ENCODE measurements at places on chromosomes 13 and 19.
A peak's percentile ranks its signal among the peaks of the same experiment; 100 is the strongest.

DNA sequence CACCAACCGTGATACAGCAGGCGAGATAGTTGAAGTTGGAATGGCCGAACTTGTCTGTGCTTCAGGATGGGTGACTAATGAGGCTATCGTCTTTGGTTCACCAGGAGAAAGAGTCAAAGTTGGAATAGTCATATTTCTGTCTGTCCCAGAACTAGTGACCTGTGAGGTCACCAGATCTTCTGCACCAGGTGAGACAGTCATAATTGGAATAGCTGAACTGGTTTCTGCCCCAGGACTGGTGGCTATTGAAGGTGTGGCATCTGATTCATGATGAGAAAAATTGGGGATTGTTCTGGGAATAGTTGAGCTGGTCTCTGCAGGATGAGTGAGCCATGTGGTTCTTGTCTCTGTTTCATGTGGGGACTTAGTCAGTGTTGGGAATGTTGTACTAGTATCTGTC is 71.6 kb downstream of the MUC16 start:
- DNase-seq, result no peak

DNA sequence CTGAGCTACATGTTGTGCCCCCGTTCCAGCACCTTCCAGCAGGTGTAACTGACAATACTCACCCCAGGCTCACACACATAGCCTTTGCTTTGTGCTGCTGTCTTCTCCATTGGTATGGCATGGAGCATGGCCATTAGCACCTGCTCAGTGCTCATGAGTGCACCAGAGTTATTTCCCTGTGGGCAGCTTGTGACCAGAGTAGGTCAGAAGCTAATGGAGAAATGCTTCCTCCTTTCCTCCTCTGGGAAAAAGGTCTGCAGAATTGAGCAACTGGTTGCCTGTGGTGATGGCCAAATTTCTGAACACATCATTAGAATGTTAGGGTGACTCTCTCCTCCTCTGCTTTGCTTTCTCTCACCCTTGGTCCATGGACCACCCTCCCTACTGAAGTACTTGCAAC is 344.5 kb upstream of the TMTC4 start:
- DNase-seq, result no peak

DNA sequence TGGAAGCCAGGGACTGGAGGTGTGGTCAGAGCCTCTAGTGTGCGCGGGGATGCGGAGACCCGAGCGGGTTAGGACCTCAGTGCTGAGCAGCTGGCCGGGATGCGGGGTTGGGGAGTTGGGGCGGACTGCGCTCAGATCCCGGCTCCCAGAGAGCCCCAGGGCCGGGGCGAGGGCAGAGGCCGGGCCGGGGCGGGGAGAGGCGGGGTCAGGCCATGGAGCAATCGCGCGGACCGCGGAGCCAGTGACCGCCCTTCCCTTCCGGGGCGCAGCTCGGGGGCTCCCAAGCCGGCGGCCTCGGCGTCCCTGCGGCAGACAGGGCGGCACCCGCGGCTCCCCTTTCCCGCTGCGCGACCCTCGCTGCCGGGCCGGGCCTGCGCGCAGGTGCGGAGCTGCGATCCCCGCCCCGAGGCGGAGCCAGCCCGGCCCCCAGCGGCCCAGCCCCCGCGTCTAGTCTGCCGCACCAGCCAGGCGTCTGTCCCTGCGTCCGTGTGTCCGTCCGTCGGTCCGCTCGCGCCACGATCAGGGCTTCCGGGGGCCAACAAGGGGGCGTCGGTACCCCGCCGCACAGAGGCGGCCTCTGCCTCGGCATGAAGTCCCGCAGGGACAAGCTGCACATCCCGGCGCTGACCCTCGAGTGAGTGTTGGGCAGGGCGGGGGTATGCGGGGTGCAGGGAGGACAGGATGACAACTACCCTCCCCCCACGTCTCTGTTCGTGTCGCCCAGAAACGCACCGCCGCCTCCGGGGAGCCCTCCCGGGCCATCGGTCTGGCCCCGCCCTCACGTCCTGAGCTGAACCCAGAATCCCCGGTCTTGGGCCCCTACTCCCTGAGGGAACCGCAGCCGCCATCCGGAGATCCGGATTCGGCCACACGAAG is 12.4 kb downstream of the MAST3 start:
- DNase-seq, result peak; percentile 58

DNA sequence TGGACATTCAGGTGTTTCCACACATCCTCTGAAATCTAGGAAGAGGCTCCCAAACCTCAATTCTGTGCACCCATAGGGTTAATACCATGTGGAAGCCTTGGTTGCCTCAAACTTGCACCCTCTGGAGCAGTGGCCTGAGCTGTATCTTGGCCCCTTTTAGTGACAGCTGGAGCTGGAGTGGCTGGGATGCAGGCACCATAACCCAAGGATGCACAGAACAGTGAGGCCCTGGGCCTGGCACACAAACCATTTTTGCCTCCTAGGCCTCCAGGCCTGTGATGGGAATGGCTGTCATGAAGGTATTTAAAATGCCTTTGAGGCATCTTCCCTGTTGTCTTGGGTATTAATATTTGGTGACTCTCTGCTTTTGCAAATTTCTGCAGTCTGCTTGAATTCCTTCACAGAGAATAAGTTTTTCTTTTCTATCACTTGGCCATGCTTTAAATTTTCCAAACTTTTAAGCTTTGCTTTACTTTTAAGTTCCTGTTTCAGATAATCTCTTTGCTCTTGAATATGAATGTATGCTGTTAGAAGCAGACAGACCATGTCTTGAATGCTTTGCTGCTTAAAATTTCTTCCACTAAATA is 1594.5 kb upstream of the PCDH20 start:
- no peak for DNase-seq

GRCh38 chr19:49357186-49357585 is 5.0 kb downstream of the TEAD2 start:
- DNase-seq, result no peak

GRCh38 chr13:36992362-36992761 is 6.8 kb downstream of the ALG5 start:
- DNase-seq, result no peak

DNA sequence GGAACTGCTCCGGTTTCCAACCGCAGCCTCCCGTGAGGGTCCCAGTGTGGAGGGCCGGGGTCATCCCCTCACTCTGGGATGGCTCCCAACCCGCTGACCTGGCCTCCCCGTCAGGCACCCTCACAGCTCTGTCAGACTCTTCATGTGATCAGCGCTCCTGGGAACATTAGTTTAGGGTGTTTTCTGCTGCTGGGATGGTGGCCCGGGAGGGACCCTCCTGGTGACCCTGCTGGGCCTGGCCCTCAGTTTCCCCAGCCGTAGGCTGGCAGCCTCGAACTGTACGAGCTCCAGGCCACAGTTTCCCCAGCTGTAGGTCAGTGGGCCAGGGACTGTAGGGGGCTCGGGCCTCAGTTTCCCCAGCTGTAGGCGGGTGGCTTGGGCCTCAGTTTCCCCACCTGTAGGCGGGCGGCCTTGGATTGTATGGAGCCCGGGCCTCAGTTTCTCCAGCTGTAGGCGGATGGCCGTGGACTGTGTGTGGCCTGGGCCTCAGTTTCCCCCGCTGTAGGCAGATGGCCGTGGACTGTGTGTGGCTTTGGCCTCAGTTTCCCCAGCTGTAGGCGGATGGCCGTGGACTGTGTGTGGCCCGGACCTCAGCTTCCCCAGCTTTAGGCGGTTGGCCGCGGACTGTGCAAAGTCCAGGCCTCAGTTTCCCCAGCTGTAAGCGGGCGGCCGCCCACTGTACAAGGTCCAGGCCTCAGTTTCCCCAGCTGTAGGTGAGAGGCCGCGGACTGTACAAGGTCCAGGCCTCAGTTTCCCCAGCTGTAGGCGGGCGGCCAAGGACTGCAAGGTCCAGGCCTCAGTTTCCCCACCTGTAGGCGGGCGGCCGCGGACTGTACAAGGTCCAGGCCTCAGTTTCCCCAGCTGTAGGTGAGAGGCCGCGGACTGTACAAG is 1.3 kb upstream of the PTBP1 start:
- no peak for DNase-seq

DNA sequence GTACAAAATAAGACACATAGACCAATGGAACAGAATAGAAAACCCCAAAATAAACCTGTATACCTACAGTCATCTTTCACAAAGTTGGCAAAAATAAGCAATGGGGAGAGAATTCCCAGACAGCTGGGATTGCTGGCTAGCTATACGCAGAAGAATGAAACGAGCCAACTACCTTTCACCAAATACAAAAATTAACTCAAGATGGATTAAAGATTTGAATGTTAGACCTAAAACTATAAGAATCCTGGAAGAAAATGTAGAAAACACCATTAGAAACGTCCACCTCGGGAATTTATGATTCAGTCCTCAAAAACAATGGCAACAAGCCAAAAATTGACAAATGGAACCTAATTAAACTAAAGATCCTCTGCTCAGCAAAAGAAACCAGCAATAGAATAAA is 408.1 kb upstream of the SLITRK1 start:
- no peak for DNase-seq

DNA sequence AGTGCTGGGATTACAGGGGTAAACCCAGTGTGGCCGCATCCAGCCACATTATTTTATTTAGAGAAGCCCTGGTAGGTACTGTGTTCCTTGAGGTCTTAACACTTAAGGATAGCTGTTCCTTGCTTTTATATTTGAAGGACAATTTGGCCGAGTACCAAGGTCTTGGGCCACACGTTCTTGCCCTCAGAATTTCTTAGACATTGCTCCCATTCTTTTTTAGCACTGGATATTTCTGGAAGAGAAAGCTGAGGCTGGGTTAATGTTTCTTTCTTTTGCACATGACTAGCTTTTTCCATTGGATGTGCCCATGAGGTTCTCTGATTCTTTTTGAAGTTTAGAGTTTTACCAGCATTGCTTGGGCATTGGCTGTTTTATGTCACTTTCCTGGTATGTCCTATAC is 5.5 kb upstream of the RNF113B start:
- DNase-seq, result no peak

DNA sequence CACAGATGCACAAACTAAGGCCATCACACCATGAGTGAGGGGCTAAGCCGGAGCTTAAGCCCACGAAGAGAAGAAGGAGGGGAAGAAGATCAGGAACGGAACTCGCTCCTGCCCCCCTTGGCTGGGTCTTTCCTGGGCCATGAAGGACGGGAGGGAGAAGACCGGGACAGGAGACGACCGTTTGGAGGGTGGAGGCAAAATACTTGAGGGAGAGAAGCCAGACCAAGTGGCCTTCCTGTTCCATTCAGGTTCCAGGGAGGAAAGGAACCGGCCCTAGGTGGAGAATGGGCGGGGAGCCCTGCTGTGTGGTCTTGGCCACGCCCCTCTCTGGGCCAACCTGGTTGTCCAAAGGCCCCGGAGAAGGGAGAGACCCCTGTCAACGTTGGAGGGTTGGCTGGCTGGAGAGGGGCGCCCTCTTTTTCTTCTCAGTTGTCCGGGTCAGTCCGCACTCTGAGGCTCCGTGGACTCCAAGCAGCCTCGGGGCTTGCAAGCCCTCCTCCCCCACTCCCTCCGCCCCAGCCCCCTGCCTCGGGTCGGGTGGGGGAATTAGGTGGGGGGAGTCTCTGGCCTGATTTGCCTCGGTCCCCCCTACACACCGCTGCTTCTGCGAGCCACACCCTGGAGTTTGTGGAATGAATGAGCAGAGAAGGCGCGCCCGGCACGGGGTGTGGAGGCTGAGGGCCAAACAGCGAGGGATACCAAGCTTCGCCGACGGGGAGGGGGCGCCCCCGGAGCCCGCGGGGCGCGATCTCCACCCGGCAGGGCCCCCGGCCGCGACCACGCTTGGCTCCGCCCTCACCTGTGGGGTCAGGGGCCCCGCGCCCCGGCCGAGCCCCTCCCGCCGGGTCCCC is 757 bp downstream of the FBN3 start:
- DNase-seq, result no peak

DNA sequence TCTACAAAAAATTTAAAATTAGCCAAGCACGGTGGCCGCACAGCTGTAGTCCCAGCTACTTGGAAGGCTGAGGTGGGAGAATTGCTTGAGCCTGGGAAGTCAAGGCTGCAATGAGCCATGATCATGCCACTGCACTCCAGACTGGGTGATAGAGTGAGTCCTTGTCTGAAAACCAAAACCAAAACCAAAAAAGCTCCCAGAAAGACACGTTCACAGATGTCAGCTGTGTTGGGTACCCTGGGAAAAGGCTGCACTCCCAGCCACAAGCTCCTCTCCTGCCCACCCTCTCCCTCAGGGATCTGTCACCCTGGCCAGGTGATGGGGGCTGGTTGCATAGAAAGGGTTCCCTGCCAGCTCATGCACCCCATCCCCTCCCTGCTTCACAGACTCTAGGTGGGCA is 53.3 kb downstream of the RNF6 start:
- no peak for DNase-seq

GRCh38 chr13:112193463-112194166 is 126.7 kb downstream of the SOX1 start:
- no peak for DNase-seq

DNA sequence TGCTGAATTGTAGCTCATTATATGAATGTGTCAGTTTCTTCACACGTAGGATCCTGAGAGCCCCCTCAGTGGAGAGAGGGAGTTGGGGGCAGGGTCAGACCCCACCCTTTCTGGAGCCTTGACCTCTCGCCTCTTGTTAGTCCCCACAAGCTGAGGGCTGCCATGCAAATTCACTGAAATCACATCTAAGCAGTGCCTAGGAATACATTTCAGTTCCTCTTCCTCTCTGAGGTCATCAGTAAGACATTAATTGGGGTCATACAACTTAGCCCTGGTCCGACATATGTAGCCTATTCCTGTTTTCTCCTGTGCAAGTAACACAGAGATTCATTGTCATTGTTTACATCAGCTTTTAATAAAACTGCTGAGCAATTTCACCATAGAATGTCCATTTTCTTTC is 30.0 kb downstream of the MYO9B start:
- no peak for DNase-seq

GRCh38 chr19:2046046-2046907 is 4.8 kb downstream of the MKNK2 start:
- no peak for DNase-seq
